Pancreas (tissue), 10 donors: ENCODE measurements at places on chromosomes 11 and 22. TPM values are rescaled to one million over a fixed set of nuclear protein-coding genes. Genes with fewer than 3 reads are reported as not detected.

DNA sequence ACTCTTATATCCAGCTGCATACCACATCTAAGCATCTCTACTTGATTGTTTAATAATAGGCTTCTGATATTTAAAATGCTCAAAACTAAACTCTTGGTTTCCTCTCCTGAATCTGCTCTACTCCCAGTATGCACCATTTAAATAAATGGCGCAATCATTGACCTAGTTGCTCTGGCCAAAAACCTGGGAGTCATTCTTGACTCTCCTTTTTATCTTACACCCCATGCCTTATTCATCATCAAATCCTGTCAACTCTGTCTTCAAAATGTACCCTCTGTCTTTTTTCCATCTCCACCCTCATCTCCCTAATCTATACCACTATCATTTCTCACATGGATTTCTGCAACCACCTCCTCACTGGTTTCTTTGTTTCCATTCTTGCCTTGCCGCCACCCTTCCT is 399.6 kb upstream of the CCDC90B start:
- no peak for DNase-seq

MRGPRX3 gene
- total RNA-seq = not detected

DAGLA gene
- 4.5 TPM for total RNA-seq

DNA sequence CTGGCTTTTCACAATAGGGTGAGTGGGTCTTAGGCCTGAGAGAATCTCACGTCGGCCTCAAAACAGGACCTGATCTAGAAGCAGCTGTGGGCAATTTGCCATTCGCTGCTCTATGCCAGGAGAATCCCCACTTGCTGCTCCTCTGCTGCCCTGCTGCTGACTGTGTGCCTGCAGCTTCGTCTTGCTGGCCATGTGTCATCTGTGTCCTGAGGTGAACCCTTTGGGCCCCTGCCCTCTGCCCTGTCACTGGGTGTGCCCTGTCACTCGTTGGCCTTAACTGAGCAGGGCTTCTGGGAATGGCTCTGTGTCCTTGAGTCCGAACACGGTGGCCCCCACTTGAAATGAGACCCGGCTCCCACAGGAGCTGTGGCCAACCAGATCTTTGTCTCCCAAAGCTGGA is 6.2 kb downstream of the NAA40 start:
- peak; percentile 37 for DNase-seq

- no peak for DNase-seq
Observed at GRCh38 chr11:123233975-123234334, 38.9 kb upstream of the CLMP start.

MMP13 gene
- total RNA-seq = not detected

DNA sequence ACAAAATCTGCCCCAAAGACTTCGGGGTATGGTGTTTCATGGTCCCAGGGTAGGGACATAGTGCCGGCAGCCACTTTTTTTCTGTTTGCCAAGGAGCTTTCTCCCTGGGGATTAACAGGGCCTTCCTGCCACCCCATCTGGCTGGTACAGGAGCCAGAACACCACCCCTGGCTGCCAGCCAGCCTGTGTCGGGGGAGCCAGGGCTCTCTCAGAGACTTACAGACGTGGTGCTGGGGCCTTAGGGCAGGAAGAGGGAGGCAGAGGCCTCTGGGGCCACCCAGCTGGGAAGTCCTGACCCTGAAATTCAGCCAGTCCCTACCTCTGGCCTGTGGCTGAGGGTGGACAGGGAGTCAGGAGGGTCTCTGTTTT is 52.4 kb upstream of the CDON start:
- DNase-seq = peak; percentile 49

DNA sequence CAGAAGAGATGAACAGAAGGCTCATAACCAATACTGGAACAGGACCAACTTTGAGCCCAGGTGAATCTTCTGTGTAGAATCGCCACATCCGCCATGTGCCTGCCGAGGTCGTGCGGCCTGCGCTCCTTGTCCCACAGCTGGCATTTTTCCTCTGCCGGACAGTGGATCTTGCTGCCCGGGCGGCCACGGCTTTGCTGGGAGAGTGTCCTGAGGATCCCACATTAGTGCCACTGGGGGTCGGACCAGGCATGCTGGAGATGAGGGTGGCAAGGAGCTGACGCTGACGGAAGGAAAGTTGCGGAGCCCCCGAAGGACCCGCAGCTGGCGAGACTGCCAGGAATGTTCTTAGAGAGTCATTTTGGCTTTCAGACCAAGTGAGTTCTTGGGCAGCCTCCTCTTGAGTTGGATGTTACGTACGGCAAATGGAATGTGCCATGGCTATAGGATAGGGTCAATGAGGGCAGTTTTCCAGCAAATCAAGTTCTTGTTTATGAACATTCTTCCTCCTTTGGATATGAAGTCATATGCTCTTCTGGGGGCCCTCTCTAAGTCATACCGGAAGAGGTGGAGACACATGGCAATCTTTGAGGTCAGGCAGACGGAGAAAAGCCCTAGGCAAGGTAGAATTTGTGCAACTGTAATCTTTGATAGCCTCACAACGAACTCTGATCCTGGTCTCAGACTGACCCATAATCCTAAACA is 57.4 kb upstream of the NUP160 start:
- no peak for DNase-seq

DNA sequence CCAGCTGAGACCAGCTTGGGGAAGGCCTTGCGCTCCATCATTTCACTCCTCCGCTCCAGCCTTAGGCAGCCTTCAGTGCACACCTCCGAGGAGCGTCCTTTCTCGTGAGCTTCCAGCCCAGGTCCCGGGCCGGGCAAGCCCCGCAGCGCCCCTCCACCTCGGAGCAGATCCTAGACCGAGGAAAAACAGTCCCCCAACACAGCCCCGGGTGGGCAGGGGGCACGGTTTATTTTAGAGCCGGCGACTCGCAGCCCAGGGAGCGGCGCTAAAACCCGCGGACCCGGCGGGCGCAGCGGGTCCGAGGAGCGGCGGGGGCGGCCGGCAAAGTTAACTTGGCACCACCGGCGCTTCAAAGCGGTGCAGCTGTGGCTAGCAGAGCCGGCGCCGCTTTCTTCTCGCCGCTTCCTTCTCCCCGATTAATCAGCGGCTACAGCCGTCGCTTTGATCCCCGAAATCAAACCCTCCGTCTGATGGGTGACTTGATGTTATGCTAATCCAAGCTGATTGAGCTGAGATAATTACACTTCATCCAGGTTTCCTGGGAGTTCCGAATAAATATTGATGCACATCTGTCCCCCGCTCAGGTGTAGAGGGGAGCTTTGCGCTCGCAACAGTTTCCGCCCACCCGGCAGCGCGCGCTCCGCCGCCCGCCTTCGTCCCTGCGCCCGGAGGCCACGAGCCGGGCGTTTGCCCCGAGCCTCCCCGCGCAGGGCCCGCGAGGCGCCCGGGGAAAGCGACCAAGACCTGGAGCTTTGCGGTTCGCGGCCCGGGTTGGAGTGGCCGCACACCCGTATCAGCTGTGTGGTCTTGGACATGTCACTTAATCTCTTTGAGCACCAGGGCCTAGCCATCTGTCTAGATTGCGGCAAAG is 192.7 kb downstream of the BUD13 start:
- DNase-seq = no peak

- DNase-seq = no peak
Observed at GRCh38 chr22:21719024-21719423, 16.6 kb downstream of the YPEL1 start.

DNA sequence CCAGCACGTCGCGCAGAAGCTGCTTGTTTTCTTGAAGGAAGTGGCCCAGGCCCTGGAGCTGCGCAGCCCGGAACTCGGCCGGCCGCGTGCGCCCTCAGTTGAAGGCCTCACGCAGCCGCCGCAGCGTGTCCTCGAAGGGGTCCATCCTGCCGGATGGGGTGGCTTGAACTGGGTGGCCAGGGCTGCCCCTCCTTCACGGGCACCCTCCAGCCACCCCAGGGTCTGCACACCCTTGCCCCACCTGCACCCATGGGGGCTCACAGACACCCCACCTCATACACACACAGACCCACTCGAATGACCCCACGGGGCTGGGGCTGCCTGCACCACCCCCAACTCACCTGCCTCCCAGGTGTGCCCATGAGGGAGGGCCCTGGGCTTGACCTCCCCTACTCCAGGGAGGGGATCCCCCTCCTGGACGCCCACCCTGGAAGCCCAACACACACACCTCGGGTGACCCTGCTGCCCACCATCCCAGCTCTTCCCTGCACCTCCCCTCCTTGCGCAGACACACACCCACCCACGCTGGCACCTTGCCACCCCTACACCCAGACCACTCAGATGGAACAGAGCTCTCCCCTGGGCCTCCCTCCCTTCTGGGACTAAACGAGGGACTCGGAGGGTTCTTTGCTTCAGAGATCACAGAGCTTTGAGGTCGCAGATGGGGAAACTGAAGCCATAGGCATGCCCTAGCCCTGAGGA is 6.8 kb downstream of the ALDH3B2 start:
- peak; percentile 64 for DNase-seq

DNA sequence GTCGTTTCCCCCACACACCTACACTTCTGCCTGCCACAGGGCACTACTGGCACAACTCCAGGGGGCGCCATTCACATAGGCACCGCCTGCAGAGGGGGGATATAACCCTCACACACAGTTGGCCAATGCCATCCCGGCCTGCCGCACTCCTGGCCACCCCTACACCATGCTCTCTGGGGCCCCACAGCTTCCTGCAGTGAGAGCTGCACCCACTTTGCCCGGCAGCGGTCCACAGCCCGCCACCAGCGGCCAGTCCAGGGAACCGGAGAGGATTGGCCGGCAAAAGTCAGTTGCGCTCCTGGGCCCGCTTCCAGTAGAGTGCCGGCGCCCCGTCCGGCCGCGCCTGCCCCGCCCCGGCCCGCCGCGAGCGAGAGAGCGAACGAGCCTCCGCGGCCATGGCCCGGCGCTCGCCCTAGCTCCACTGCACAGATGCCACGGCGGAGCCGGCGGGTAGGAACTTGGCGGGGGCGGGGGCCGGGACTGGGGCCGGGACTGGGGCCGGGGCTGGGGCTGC is 25.6 kb upstream of the SUSD2 start:
- peak; percentile 84 for DNase-seq

- DNase-seq = no peak
Observed at GRCh38 chr11:13288375-13289029, 10.9 kb downstream of the BMAL1 start.

OR5B21 gene
- total RNA-seq = not detected

- peak; percentile 63 for DNase-seq
Observed at GRCh38 chr22:43128928-43129424, 14.2 kb downstream of the MCAT start.

ADM2 gene
- 44.3 TPM for total RNA-seq

DNA sequence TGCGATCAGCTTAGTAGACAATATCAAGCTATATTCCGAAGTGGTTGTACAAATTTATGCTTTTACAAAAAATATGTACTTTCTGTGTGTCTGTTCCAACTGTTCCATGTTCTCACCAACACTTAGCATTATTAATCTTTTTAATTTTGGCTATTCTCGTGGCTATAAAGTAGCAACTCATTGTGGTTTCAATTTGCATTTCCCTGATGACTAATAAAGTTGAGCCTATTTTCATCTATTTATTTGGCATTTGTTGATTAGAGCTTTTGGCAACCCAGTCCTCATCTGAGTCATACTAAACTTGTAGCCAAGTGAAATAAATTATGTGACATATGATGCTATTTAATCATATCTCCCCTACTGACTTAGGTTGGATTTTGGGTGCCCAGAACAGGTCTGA is 115.9 kb downstream of the FBXO7 start:
- DNase-seq = no peak

HSCB gene
- total RNA-seq = 7.7 TPM

DNA sequence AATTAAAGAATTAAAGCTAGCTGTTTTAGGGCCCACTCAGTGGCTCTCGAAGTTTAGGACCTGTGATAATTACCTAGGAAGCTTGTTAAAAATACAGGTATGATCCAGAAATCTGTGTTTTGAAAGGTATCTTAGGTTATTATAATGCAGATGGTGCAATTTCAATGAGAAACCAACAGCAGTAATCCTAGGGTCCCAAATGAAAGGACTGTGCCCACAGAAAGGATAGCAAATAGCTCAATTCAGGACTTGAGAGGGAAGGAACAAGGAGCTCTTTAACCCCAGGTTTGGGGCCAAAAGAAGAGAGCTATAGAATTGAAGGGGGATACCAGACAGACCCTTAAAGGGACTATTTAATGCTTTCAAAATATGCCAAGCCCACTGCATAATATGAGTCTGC is 11.7 kb downstream of the MMP20 start:
- DNase-seq = no peak

DNA sequence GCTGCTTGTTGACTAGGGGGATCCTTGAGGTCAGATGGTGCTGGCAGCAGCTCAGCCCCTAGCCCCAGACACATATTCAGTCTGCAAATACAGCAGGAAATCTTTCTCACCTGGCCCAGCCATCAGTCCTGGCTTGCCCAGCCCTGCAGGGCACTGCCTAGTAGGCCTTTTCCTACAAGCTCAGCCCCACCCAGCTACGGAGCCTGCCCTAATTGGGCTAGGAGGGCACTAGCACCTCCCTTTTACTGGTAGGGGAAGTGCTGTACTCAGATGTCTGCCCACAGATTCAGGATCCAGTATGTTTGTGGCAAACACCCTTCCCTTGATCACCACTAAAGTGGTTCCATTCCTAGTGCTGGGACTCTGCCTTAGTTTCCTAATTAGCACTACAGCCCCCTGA is 257.1 kb upstream of the CADM1 start:
- DNase-seq = no peak

GRCh38 chr11:93193731-93194130 is 4.1 kb downstream of the SLC36A4 start:
- no peak for DNase-seq

DNA sequence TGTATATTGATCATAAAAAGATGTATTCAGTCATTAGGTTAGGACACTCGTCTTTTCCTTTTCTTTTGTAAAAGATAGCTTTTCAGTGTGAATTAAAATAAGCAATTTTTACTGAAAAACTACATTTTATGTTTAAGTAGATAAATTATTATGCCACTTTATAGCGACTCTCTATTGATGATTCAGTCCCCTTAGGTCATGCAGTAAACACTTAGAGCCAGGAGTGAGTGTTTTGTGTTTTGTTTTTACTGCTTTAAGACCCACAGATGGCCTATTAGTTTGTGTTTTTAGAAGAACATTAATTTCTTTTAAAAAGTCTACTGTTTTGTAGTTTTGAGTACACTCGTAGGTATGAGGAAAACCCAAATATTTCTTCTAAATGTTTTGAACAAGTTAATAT is 86.6 kb downstream of the YAP1 start:
- DNase-seq = no peak

CEP57 gene
- total RNA-seq = 27.9 TPM

DNA sequence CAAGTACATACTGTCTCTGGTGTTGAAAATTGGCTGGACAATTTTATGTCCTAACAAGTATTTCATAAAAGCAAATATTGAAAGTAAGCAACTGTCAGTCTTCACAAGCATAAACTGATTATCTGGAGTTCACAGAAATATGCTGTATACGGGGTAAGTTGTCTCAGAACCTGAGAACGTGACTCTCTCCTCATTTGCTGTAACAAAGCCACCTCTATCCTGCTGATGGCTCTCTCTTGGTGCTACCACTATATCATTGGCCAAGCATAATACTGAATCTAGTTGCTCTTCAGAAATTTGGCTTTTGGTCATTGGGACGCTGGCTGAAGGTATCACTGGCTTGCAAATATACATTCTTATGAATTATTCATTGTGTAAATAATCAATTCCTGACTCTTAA is 1078.0 kb downstream of the LRRC4C start:
- DNase-seq = no peak

CCDC116 gene
- total RNA-seq = 0.16 TPM

- DNase-seq = no peak
Observed at GRCh38 chr22:45290410-45290936, 5.7 kb downstream of the UPK3A start.

- DNase-seq = no peak
Observed at GRCh38 chr22:36549033-36549432, 20.1 kb upstream of the EIF3D start.
